Hematopoietic multipotent progenitor cell (in vitro differentiated cells): ENCODE measurements at places on chromosomes 4 and X. TPM values are rescaled to one million over a fixed set of nuclear protein-coding genes. Genes with fewer than 3 reads are reported as not detected.

TEX13B gene
- total RNA-seq, result not detected

ZNF280C gene
- total RNA-seq, result 3.0 TPM

USP26 gene
- total RNA-seq, result not detected

RENBP gene
- total RNA-seq, result 37.7 TPM

PNCK gene
- total RNA-seq, result not detected
